ENCODE measurements at places on chromosomes 7 and 10.
A peak's percentile ranks its signal among the peaks of the same experiment; 100 is the strongest.

DNA sequence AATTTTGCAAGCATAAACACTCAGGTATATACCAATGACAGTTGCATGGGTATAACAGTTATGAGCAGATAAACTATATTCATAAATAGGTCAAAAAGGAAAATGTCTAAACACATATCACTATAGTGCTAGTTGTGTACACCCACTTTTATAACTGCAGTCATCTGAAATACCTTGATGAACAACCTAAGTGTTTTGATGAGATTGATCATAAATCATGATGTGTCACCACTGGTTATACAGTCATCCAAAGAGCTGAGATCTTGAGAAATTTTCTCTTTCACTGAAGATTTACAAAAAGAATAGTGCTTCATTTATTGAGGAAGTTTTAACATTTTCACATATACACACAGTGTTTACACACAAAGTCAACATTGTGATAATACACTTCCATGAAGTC is 78.6 kb upstream of the SLC25A13 start:
- DNase-seq = no peak

- DNase-seq = no peak
Observed at GRCh38 chr7:37570145-37570544, 113.4 kb upstream of the GPR141 start.

- DNase-seq = no peak
Observed at GRCh38 chr7:1463676-1464223, 4.5 kb upstream of the MICALL2 start.

DNA sequence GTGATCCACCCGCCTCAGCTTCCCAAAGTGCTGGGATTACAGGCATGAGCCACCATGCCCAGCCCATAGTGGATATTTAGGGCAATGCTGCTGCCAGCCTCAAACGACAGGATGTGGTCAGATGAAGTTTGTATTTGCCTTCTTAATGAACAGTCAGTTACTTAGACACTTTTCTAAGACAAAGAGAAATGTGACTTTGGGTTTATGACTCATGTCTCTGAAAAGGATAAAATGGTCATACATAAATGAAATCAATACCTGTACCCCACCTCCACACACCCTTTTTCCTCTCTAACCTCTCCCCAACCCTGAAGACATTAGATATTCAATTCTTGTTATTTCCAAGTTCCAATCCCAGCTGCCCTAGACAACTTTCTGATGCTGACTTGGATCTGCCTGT is 109.3 kb upstream of the INSIG1 start:
- no peak for DNase-seq

DNA sequence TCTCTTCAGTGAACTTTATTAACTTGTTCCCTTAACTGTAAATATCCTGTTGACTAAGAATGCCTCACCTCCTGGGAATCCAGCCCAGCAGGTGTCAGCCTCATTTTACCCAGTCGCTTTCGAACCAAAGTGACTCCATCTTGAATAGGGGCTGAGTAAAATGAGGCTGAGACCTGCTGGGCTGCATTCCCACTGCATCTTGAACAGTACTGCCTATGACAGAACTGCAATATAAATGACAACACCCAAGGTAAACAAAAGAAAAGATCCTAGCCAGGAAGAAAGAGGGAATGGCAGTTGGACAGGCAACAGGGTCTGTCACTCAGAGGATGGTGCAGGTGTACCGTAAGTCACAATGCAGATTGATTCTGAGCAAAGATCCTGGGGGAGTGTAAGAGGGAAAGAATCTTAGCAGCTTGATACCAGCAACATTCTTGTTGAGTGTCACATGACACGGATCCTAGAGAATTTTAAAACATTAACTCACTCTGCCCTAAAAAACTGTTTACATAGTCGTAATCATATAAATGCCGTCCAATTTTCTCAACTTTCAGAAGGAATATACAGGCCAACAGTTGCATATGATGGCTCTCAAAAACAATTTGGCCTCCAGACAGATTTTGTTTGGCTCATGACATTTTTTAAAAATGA is 4.4 kb upstream of the FAM107B start:
- no peak for DNase-seq

GRCh38 chr10:88467835-88468485 is 115.2 kb downstream of the RNLS start:
- no peak for DNase-seq

DNA sequence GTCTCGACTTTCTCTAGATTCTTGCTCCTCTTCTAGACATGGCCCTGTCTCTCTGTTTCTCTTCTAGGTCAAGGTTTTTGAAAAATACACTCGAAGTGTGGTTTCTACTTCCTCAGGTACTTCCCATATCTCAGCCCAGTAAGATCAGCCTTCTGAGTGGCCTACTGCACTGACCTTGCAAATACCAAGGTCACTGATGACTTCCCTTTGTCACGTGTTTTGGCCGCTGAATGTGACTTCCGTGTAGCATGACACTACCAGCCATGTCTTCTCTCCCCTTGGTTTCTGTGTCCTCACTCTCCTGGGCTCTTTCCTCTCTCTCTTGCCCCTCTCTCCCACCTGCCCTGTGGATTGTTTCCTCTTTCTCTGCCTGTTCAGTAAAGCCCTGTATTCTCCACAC is 7.9 kb upstream of the WIPF3 start:
- DNase-seq = no peak

GRCh38 chr7:147279964-147280374 is 1163.4 kb downstream of the CNTNAP2 start:
- DNase-seq = no peak

- DNase-seq = no peak
Observed at GRCh38 chr10:12179606-12180170, 16.0 kb downstream of the NUDT5 start.

- DNase-seq = no peak
Observed at GRCh38 chr10:30013757-30014156, 45.6 kb downstream of the JCAD start.

DNA sequence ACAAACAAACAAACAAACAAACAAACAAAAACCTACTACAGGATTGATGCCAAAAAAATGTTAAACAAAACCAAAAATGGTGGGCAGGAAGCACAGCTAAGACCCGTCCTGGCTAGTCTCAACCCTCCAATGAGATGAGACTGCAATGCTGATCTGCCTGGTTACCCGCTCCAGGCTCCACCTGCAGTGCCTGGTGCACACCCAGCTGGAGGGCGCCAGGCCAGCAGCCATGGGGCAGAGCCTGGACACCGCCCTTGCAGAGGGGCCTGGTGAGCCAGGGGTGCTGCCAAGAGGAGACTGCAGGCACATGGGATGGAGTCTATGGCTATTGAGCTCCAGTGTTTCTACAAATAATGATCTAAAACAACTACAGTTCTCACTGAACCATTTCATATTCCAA is 107.0 kb downstream of the LARP4B start:
- no peak for DNase-seq

- DNase-seq = no peak
Observed at GRCh38 chr10:74824900-74825370, 1.5 kb upstream of the KAT6B start.

DNA sequence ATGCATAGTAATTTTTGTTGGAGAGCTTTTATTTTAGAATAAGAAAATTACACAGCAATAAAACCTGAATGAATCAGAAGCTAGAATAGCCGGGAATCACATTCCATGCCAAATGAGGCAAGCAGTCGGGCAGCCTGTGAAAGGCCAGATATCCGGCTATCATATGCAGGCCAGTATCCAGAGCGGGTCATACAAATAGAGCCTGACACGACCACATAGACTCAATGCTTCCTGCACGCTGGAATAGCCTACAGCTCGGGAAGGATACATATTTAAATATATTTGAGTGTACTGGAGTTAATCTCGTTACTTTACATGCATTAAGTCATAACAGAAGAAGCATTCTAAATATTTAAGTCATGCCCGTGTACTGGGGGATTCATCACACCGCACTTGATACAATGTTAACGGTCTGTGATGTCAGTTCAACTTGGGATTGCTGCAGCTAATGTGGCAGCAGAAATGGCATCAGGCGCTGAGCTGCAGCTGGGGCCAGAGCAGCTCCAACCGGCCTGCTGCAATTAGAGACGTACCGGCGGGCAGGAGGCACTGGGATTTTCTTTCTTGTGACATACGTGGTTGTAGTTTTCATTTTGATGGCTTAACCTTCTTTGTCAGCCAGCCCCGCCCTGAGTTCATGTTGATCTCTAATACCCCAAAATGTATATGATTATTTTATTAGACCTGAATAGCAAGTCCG is 112.0 kb downstream of the EBF3 start:
- DNase-seq = no peak

- no peak for DNase-seq
Observed at GRCh38 chr7:147805996-147806576, 784.5 kb upstream of the C7orf33 start.

DNA sequence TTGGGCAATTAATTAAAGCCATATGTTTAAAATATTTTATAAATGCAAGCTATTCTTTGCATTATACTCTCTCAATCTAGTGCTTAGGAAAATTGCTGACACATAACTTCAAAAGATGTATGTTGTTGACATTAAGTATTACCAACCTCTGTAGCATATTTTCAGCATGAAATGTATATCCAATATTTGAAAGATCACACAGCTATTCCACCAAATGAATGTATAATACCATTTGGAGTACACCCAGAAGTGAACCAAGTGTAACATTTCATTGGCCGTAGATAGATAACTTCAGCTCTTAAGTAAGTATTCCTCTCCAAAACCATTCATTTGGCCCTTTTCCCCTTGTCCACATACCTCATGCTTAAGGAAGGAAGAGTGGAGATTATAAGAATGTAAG is 104.6 kb downstream of the HECTD2 start:
- no peak for DNase-seq

DNA sequence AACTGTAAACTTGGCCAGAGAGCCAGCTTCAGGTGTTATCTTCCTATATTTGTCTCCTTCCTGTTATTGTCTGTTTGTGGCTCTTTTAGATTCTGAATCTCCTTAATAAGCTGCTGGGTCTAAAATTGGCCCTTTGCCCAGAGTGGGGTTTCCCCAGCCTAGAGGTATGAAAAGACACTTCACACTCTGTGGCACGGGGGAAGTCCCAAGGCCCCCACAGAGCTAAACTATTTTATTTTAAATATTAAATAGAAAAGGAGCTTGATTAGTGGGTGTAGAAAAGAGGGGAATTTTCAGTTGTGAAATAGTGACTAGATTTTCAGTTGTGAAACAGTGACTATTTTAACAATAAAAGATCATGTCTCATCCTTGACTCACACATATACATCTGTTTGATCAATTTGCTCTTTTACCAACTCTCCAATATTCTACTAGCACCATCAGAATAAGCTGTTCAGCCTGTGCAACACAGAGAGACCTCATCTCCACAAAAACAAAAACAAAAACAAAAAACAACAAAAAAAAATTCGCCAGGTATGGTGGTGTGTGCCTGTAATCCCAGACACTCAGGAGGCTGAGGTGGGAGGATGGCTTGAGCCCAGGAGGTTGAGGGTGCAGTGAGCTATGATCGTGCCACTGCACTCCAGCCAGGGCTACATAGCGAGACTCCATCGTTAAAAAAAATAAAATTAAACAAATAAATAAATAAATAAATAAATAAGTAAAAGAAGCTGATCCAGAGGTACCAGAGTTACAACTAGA is 24.9 kb upstream of the ADO start:
- DNase-seq = peak; percentile 74

GRCh38 chr10:87672551-87672950 is 12.9 kb downstream of the PAPSS2 start:
- no peak for DNase-seq

DNA sequence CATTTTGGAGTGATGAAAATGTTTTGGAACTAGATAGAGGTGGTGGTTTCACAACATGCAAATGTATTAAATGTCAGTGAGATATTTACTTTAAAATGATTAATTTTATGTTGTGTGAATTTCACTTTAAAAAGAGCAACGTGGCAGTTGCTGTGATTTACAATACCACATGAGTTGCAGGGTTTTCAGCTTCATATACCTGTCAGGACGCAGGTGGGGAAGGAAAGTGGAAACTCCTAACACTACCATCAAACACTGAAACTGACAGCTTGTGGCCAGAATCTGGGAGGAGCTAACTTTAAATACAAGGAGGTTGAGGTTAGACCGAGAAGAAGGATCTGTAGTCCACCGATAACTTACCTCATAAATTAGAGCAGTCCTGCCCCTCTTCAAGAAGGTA is 168.9 kb upstream of the TMEM72 start:
- no peak for DNase-seq

DNA sequence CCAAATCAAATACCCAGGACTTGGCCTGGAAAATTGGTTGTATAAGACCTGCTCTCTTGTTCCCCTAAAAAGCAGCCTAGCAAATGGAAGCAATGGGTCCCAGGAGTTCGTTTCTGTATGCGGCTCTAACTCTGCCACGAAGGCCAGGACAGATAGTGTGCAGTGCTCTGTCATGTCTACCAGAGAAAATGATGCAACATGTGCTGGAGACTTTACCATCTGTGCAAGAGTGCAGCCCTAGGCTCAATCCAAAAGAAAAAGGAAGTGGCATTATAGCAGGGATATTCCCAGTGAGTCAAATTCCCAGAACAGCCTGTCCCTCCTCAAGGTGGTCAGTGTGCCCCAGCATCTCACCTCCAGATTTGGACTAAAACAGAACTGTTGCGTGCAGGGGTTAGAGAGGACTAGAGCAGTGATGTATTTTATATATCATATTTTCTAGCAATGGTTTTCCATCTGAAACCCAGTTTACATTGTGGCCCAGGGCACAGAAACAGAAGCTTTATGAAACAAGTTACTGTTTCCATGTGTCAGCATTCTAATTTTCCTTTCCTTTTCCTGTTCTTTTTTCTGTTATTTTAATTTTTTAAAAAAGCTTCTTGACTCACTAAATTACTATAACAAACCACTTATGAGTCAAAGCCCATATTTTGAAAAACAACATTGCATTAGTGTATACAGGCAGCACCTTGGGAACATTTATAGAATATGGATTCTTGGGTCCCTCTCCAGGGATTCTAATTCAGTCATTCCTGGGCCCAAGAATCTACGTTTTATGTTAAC is 311.2 kb downstream of the RNLS start:
- DNase-seq = no peak

DNA sequence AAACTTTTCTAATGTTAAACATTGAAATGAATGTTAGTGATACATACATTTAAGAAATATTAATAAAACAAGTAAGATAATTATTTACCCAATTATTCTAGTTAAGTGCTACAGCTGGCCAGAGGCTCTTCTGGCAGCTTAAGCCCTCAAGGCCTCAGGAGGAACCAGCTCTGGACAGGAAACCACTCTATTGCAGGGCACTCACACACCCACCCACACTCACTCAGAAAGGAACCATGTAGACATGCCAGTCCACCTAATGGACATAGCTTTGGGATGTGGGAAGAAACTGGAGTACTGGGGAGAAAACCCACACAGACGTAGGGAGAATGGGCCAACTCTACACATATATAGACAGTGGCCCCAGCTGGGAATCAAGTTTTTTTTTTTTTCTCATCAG is 28.2 kb downstream of the UMAD1 start:
- DNase-seq = no peak

- DNase-seq = no peak
Observed at GRCh38 chr10:120459185-120459584, 2.2 kb downstream of the PLPP4 start.

- no peak for DNase-seq
Observed at GRCh38 chr7:157609932-157610640, 273.3 kb downstream of the DNAJB6 start.

DNA sequence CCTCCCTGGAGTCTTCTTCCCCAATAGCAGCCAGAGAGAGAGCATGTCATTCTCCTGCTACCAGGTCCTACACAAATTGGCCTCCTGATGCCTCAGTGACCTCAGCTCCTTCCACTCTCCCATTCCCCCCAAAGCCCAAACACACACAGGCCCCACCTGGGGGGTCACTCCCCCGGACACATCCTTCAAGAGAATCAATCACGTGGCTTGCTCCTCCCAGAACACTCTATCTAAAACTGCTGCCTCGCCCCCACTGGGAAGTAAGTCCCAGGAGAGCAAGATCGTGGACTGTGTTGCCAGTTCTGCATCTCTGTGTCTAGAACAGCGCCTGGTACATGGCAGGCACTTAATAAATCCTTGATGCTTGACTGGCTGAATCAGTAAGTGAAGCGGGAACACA is 2.5 kb upstream of the HSPA12A start:
- DNase-seq = no peak

Data from GM12864 (cell line).